ENCODE measurements at places on chromosomes 7 and 10. TPM values are rescaled to one million over a fixed set of nuclear protein-coding genes. Genes with fewer than 3 reads are reported as not detected.

DNA sequence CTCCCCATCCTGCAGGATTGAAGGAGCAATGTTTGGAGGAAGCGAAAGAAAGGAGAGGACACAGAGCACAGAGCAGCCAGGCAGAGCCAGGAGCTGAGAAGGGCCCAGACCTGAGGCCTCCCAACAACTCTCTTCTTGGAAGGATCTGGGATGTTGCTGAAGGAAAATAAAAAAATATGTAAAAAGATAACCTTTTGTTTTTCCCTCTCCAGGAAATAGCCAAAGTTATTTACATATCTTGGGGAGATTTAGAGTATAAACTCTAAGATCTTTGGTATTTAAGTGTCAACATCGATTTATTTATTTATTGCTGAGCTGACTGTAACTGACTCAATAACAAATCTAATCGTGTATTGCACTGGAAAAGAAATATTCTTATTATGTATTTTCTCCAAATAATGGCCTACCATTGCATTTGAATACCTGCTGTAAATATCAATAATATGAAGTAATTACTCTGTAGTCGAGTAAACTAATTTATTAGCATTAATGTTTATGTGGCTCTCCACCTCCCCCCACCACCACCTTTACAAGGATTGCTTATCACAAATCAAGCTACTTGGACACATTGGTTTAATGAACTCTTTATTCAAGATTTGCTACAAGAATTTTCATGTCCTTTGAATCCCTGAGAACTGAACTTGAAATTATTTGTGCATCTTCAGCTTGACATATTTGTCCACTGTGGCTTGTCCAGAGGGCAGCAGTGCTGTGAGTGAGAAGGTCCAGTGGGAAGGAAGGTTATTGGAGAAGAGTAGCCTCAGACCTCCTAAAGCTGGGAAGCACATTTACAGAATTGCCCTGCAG lies 1.8 kb upstream of the HOXA11 start:
- no peak for DNase-seq

- DNase-seq = no peak
Observed at GRCh38 chr7:4707980-4708411, 25.9 kb downstream of the FOXK1 start.

DNA sequence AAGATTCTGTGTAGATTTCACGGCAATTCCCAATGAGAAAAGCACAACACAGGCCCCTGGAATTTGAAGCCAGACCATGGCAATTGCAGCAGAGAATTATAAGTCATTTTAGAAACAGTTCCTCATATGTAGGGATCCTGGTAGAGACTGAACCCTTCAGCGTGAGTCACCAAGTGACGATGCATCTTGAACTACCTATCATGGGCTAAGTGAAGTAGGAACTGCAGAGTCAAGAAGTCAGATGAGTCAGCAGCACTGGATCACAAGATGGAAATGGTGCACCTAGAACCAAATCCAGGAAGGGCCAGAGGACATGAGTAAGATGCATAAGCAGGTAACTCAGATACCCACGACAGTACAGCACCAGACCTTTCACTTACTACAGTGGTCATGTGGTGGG lies 140.0 kb upstream of the TPK1 start:
- DNase-seq = no peak

DNA sequence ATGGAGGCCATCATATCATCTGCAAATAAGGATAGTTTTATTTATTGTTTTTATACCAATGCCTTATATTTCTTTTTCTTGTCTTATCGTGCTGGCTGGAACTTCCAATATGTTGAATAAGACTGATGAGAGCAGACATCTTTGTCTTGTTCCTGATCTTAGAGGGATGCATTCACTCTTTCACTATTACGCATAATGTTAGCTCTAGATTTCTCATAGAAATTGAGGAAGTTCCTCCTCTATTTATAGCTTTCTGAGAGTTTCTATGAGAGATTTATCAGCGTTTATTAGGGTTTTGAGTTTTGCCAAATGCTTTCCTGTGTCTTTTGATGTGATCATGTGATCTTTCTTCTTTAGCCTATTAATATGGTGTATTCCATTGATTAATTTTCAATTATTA lies 49.3 kb downstream of the COL28A1 start:
- DNase-seq = no peak

GRCh38 chr10:122531939-122532338 lies 28.6 kb upstream of the DMBT1 start:
- DNase-seq = no peak

GRCh38 chr7:22855049-22855392 lies 32.4 kb upstream of the TOMM7 start:
- no peak for DNase-seq

- DNase-seq = no peak
Observed at GRCh38 chr7:28725911-28726310, 232.2 kb downstream of the TRIL start.

GRCh38 chr7:133562621-133563020 lies 309.7 kb downstream of the EXOC4 start:
- no peak for DNase-seq

- DNase-seq = no peak
Observed at GRCh38 chr7:90007001-90007654, 147.1 kb upstream of the STEAP1 start.

- DNase-seq = no peak
Observed at GRCh38 chr7:140604760-140605159, 35.9 kb downstream of the DENND2A start.

GRID2IP gene
- total RNA-seq = 0.35 TPM

TSPAN13 gene
- total RNA-seq = 6.4 TPM

HABP2 gene
- not detected for total RNA-seq

SPDYE3 gene
- not detected for total RNA-seq

ZNRF2 gene
- total RNA-seq = 29.4 TPM

C7orf33 gene
- not detected for total RNA-seq

Measured in thoracic aorta (tissue), 2 donors.